ENCODE measurements at places on chromosomes 16 and 17. TPM values are rescaled to one million over a fixed set of nuclear protein-coding genes. Genes with fewer than 3 reads are reported as not detected.

GRCh38 chr17:77844681-77845080, 113.8 kb upstream of the TNRC6C start:
- no peak for DNase-seq
- H3K36me3 ChIP-seq, result no peaks in the 10 kb centered on the region
- no peak overlapping the region for H3K4me3 ChIP-seq
- peaks cover 46% of the 10 kb centered on the region for H3K4me1 ChIP-seq
- H3K27me3 ChIP-seq, result no peaks in the 10 kb centered on the region
- H3K27ac ChIP-seq, result no peak overlapping the region

DNA sequence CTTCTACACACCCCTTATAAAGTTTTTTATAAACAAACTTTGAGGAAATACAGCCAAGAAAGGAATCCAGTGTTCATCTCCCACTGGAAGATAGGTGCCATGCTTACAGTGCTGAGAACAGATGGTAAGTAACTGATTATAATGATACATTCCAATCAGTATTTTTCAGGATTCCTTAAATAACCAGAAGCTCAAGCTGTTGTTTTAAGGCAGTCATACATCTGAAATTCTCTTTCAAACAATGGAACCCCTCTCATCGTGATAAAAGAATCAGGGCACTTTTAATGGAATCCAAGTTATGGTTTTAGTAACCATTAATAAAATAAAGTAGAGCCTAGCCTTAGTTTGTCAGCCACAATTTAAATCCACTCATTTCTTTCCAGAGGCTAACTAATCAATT, 56.1 kb upstream of the STAC2 start:
- no peak overlapping the region for H3K27ac ChIP-seq
- DNase-seq, result no peak
- H3K36me3 ChIP-seq, result no peaks in the 10 kb centered on the region
- H3K4me3 ChIP-seq, result no peak overlapping the region
- no peaks in the 10 kb centered on the region for H3K27me3 ChIP-seq
- H3K4me1 ChIP-seq, result no peaks in the 10 kb centered on the region

DNA sequence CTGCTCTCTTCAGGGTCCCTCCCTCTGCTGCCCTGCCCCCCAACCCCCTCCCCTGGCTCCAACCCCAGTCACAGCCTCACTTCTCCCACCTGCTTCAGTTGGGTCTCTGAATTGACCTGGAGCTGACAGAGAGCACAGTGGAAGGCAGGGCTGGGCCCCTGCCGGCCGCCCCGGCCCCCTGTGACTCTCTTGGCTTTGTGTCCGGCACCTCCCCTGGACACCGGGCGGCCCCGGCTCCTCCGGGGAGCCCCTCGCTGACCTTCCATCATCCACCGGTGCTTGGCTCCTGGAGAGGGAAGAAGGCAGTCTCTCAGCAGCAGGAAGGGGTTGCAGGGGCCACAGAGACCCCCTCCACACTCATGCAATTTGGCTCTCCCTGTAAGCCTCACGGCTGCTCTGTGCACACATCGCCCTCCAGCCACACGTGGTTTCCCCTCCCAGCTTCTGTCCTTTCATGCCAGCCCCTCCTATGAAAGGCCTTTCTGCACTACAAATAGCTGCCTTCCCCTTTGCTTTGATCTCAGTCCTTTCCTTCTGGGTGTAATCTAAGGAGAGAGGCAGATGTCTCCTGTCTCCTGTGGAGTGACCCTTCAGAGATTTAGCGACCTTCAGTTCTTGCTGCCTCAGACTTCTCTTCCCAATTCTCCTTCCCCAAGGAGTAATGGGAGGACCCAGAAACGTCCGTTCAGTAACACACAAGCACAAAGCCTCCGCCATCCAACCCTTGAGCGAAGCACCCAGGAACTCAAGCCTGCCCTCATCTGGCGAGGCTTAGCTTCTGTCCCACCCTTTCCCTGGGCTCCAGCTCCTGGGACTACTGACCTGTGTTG, 8.3 kb downstream of the NKIRAS2 start:
- H3K36me3 ChIP-seq, result peaks cover 8% of the 10 kb centered on the region
- no peak overlapping the region for H3K27ac ChIP-seq
- H3K4me1 ChIP-seq, result peaks cover 8% of the 10 kb centered on the region
- DNase-seq, result no peak
- no peaks in the 10 kb centered on the region for H3K27me3 ChIP-seq
- H3K4me3 ChIP-seq, result no peak overlapping the region

Gene CSH1
- not detected for total RNA-seq

- no peaks in the 10 kb centered on the region for H3K27me3 ChIP-seq
- no peak for DNase-seq
- H3K27ac ChIP-seq, result no peak overlapping the region
Measured at GRCh38 chr16:53787423-53787822, 83.5 kb downstream of the FTO start.

GRCh38 chr17:58005031-58005727, 1.9 kb downstream of the SRSF1 start:
- peaks cover 71% of the 10 kb centered on the region for H3K36me3 ChIP-seq
- no peak for DNase-seq
- H3K27me3 ChIP-seq, result no peaks in the 10 kb centered on the region
- H3K4me3 ChIP-seq, result peak overlapping the region; percentile 100
- H3K4me1 ChIP-seq, result peaks cover 52% of the 10 kb centered on the region

Gene LITAFD
- total RNA-seq, result not detected

GRCh38 chr16:56199164-56199563, 7.9 kb downstream of the GNAO1 start:
- H3K4me1 ChIP-seq, result peaks cover 39% of the 10 kb centered on the region
- H3K27me3 ChIP-seq, result peaks cover 22% of the 10 kb centered on the region
- no peaks in the 10 kb centered on the region for H3K36me3 ChIP-seq
- peak overlapping the region; percentile 82 for H3K27ac ChIP-seq

- H3K4me3 ChIP-seq, result no peak overlapping the region
- H3K4me1 ChIP-seq, result no peaks in the 10 kb centered on the region
- DNase-seq, result no peak
- no peak overlapping the region for H3K27ac ChIP-seq
Measured at GRCh38 chr17:9309216-9309615, 266.4 kb downstream of the STX8 start.

DNA sequence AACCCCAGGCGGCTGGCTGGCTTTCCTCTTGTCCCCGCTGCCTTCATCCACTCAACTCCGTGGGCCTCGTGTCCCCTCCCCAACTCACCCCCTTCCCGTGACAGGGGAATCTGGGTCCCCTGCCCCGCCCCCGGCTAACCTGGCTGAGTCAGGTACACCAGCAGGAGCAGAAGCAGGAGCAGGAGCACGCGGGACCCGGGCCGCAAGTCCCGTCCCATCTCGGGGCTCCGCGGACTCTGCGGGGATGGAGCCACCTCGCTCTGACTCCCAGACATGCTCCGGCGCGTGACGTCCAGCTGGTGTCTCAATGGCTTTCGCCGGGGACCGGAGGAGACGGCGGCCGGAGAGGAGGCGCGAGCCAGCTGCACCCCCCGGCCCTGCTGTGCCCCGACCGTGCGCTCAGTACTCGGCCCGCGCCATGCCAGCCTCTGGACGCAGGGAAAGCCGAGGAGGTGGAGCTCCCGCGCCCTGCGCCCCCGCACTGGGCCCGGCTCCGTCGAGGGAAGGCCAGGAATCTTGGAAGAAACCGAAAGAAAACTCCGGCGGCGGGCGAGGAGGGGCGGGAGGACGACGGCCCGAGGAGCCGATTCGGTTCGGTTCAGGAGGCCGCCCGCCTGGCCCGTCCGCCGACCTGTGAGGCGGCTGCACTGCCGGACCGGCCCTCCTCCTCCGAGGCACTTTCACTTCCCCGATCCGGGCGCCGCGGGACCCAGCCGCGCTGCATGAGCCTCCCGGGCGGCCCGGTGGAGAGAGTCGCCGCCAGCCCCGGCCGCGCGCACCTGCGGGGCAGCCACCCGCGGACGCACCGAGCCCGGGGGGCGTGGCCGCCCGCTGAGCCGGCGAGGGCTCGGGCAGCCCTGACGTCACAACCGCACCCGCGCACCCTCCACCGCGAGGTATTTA, at the start of the genes CXCL16 and ZMYND15:
CXCL16 (minus strand) TSS at position 807 of the 903 bp plus-strand sequence; CDS start at position 218, 589 bp downstream.
ZMYND15 (plus strand) TSS at position 712 of the 903 bp plus-strand sequence. CDS start 716 bp downstream, outside the sequence.
- H3K4me1 ChIP-seq, result peaks cover 25% of the 10 kb centered on the region
- peak; percentile 67 for DNase-seq
- peak within 1 kb of the TSS; percentile 37 for H3K27ac ChIP-seq

Gene OR3A2
- total RNA-seq, result 2.5 TPM

Gene TMEM114
- not detected for total RNA-seq

DNA sequence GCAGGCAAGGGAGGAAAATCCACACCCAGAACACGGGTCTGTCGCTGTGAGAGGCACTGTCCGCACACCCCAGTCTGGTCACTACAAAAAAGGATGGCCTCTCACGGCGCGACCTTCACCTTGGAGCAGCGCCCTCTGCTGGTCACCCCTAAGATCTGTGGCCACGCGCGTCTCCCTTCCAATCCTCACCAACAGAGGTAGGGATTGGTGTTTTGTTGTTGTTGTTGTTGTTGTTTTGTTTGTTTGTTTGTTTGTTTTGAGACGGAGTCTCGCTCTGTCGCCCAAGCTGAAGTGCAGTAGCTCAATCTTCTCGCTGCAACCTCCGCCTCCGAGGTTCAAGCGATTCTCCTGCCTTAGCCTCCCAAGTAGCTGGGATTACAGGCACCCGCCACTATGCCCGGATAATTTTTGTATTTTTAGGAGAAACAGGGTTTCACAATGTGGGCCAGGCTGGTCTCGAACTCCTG, 15.0 kb upstream of the C17orf58 start:
- H3K4me3 ChIP-seq, result peak overlapping the region; percentile 64
- peak overlapping the region; percentile 67 for H3K27ac ChIP-seq
- H3K36me3 ChIP-seq, result no peaks in the 10 kb centered on the region
- H3K27me3 ChIP-seq, result no peaks in the 10 kb centered on the region
- DNase-seq, result peak; percentile 86

Gene AOC3
- 1.2 TPM for total RNA-seq

Gene RCVRN
- not detected for total RNA-seq

- no peak overlapping the region for H3K27ac ChIP-seq
- DNase-seq, result peak; percentile 74
- H3K4me1 ChIP-seq, result peaks cover 5% of the 10 kb centered on the region
Measured at GRCh38 chr17:58242171-58242784, 3.9 kb downstream of the LPO start.

Gene AXIN2
- 3.0 TPM for total RNA-seq

DNA sequence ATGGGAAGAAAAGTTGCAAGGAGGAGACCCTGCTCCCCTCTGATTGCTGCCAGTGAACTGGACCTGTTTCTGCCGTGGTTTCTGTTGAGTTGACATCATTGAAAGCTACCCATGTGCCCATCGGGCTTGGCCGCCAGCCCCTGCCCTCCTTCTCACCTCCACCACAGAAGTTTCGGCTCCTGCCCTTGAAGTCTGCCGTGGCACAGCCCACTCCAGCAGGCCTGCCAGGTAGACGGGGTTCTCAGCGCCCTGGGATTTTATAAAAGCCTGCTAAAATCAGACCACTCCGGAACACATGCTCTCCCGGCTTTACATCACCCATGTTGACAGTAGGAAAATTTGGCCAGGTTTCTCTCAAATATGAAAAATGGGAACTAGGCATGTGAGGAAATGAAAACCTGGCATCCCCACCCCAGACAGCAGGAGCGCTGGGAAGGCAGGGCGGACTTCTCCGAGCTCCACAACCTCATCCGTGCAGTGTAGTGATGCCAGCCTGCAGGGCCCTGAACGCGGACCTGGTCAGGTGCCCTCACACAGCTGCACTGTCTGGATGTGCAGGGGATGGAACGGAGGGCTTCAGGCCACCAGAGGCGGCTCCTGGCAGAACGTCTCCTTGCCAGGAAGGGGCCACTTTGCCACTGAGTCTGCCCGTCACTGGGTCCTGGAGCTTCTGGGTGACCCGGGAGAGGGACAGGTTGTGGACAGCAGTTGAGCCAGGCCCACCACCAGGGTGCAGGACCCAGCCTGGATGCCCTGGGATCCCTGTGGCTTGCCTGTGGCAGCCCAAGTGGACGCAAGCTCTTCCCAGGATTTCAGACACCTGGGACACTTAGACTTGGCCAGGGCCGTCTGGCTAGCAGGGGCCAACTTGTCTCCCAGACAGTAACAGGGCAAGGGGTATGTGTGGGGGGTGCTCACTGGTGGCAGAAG, 6.9 kb upstream of the GSE1 start:
- no peaks in the 10 kb centered on the region for H3K36me3 ChIP-seq
- no peak for DNase-seq
- no peak overlapping the region for H3K27ac ChIP-seq
- H3K4me3 ChIP-seq, result no peak overlapping the region
- peaks cover 7% of the 10 kb centered on the region for H3K27me3 ChIP-seq
- peaks cover 16% of the 10 kb centered on the region for H3K4me1 ChIP-seq

Gene KRTAP1-1
- total RNA-seq, result not detected

Gene PLD6
- total RNA-seq, result 8.3 TPM

Gene GSG1L2
- not detected for total RNA-seq

Gene DBNDD1
- total RNA-seq, result 1.2 TPM

GRCh38 chr17:73231395-73231794, 30.3 kb downstream of the CPSF4L start:
- H3K4me3 ChIP-seq, result peak overlapping the region; percentile 81
- H3K4me1 ChIP-seq, result peaks cover 58% of the 10 kb centered on the region
- peak; percentile 18 for DNase-seq
- H3K27ac ChIP-seq, result peak overlapping the region; percentile 96
- H3K27me3 ChIP-seq, result no peaks in the 10 kb centered on the region

- peak overlapping the region; percentile 55 for H3K27ac ChIP-seq
- H3K36me3 ChIP-seq, result peaks cover 10% of the 10 kb centered on the region
- H3K4me1 ChIP-seq, result peaks cover 49% of the 10 kb centered on the region
- no peak for DNase-seq
Measured at GRCh38 chr17:3641717-3642486, 5.3 kb downstream of the CTNS start.

GRCh38 chr16:76634847-76635697, 357.9 kb downstream of the CNTNAP4 start:
- no peaks in the 10 kb centered on the region for H3K4me1 ChIP-seq
- no peaks in the 10 kb centered on the region for H3K36me3 ChIP-seq
- H3K4me3 ChIP-seq, result no peak overlapping the region
- no peaks in the 10 kb centered on the region for H3K27me3 ChIP-seq

- peak overlapping the region; percentile 9 for H3K27ac ChIP-seq
- H3K4me1 ChIP-seq, result peaks cover 85% of the 10 kb centered on the region
- no peaks in the 10 kb centered on the region for H3K27me3 ChIP-seq
- H3K4me3 ChIP-seq, result no peak overlapping the region
- DNase-seq, result no peak
Measured at GRCh38 chr16:25009822-25010221, 5.3 kb downstream of the ARHGAP17 start.

GRCh38 chr17:49963626-49964302, 5.2 kb upstream of the DLX4 start:
- H3K27ac ChIP-seq, result no peak overlapping the region
- peaks cover 24% of the 10 kb centered on the region for H3K4me1 ChIP-seq
- DNase-seq, result peak; percentile 22
- peak overlapping the region; percentile 28 for H3K4me3 ChIP-seq
- H3K27me3 ChIP-seq, result peaks cover 67% of the 10 kb centered on the region

Gene PITPNC1
- 41.6 TPM for total RNA-seq

- no peak overlapping the region for H3K4me3 ChIP-seq
- no peak for DNase-seq
Measured at GRCh38 chr17:77258638-77259037, 117.9 kb downstream of the SEC14L1 start.

Gene ZG16
- not detected for total RNA-seq

- no peaks in the 10 kb centered on the region for H3K4me1 ChIP-seq
- no peak overlapping the region for H3K27ac ChIP-seq
Measured at GRCh38 chr17:55056526-55056925, 88.0 kb downstream of the STXBP4 start.

GRCh38 chr17:21419299-21420239, 43.4 kb downstream of the KCNJ12 start:
- H3K27ac ChIP-seq, result peak overlapping the region; percentile 27
- no peaks in the 10 kb centered on the region for H3K36me3 ChIP-seq
- peaks cover 15% of the 10 kb centered on the region for H3K4me1 ChIP-seq
- peak; percentile 48 for DNase-seq

Gene EVI2A
- total RNA-seq, result 16.9 TPM

GRCh38 chr17:79887451-79887991, 48.3 kb upstream of the CBX4 start:
- no peaks in the 10 kb centered on the region for H3K36me3 ChIP-seq
- no peaks in the 10 kb centered on the region for H3K4me1 ChIP-seq
- H3K4me3 ChIP-seq, result no peak overlapping the region
- no peak overlapping the region for H3K27ac ChIP-seq
- no peak for DNase-seq
- peaks cover 36% of the 10 kb centered on the region for H3K27me3 ChIP-seq

Gene CCDC92B
- not detected for total RNA-seq

Gene CLEC18A
- total RNA-seq, result 0.37 TPM

Gene ADAP2
- total RNA-seq, result 0.72 TPM

Measured in activated CD4-positive, alpha-beta T cell treated with anti-CD3 and anti-CD28 coated beads for 36 hours (primary cell).